Adipocyte (in vitro differentiated cells): ENCODE measurements at places on chromosomes 13 and 19.

DNA sequence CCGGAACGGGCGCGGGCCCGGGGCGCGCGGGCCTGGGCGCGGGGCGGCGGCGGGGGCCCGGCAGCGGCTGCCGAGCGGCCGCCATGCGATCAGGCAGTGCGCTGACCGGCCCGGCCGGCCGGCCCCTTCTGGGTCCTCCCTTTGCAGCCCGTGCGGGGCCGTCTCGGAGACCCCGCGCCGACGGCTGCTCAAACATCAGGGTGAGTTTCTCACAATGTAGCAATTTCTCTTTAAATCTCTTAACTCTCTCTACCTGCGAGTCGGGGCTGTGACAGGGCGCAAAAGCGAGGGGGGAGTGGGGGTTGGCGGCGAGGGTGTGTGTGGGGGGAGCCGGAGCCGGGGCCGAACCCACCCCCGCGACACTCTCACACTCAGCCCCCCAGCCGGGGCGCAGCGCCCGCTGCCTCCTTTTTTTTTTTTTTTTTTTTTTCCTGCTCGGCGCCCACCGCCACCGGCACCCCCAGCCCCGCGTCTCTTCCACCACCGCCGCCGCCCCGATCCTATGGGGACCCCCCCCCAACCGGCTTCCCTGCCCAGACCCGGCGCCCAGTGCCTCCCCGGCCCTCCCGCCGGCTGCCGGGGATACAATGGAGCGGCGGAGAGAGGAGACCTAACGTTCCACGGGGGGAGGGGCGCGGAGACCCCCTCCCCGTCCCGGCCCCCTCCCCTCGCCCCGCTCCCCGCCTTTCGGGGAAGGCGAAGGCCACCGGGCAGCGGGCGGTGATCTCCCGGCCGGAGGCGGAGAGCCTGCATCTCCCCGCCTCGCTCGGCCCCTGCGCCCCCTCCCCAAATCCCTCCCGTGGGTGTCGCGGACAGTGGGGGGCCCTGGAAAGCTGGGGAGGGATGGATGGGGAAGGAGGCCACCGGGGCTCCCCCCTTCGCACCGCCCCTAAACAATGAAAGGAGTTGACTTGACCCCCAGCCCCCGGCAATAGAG is at the start of gene BICRA:
Gene BICRA, plus strand, starts transcription at position 166 of the 937 bp plus-strand sequence. CDS start 64,441 bp downstream, outside the sequence.
- peak; percentile 89 for DNase-seq

GRCh38 chr19:16891696-16892382 is 3.0 kb downstream of the F2RL3 start:
- DNase-seq: no peak

GRCh38 chr13:112984954-112985802 is 16.2 kb downstream of the MCF2L start:
- no peak for DNase-seq

DNA sequence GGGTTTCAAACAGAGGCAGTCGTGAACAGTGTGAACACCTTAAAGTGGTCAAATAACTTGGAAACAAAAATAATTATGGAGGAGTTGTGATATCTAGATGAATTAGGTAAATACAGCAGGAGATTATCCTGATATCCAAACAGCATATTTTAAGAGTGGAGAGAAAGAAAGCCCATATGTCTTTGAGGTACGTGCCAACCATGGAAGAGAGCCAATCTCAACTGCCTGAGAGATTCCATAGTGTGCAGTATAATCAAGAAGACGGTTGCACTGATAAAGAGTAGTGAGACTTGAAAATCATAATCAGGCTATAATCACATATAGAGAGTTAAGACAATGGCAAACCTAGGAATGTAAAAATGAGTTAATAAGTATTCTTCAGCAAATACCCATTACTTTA is 472.8 kb upstream of the SLITRK5 start:
- no peak for DNase-seq

DNA sequence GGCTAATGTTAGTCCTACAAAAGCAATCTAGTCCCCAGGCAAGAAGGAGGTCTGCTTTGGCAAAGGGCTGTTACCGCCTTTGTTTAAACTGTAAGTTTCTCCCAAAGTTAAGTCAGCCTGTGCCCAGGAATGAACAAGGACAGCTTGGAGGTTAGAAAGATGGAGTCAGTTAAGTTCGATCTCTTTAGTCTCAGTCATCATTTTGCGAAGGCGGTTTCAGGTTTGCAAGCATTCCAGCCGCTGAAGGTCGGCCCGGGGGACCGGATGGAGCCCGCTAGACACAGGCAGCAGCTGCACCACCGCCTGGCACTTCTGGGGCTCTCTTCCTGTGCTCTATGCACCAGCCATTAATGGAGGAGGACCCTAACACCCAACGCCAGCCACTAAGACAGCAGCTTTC is 91.3 kb downstream of the STK24 start:
- DNase-seq: no peak

GRCh38 chr13:100666124-100666523 is 8.5 kb downstream of the TMTC4 start:
- peak; percentile 14 for DNase-seq

DNA sequence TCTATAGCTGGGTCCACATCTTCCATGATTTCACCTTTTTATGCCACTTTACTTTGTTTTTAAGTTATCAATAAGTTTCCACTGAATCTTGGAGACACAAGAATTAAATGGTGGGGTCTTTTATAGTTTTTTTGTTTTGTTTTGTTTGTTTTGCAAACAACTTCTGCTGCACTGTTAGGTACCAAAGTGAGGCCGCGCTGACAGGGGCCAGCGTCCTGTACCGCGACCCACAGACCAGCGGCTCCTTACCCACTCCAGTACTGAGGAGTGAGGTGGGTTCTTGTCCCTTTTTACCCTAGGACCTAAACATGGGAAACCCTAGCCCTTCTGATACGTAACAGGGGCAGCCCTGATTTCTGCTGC is 75.8 kb upstream of the MCF2L start:
- no peak for DNase-seq

- DNase-seq: peak; percentile 43
Observed at GRCh38 chr19:57096685-57097361, 23.0 kb upstream of the USP29 start.

DNA sequence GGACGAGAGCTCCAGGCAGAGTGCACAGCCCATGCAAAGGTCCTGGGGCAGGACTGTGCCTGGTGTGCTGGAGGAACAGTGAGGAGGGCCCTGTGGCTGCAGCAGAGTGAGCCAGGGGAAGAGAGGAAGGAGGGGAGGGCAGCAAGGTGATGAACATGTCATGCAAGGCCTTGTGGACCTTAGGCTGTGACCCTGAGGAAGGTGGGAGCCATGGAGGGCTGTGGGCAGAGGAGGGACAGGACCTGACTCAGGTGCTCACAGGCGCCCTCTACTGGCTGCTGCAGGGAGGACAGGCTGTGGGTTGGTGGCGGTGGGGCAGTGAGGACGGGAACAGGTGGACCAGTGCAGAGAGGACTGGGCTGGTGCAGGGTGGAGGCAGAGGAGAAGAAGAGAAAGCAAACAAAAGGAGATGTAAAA is 170.3 kb downstream of the PTPRS start:
- DNase-seq: no peak

GRCh38 chr13:24161010-24161775 is 673 bp downstream of the SPATA13 start:
- peak; percentile 63 for DNase-seq

- peak; percentile 27 for DNase-seq
Observed at GRCh38 chr13:41706152-41706551, 248.8 kb downstream of the RGCC start.

DNA sequence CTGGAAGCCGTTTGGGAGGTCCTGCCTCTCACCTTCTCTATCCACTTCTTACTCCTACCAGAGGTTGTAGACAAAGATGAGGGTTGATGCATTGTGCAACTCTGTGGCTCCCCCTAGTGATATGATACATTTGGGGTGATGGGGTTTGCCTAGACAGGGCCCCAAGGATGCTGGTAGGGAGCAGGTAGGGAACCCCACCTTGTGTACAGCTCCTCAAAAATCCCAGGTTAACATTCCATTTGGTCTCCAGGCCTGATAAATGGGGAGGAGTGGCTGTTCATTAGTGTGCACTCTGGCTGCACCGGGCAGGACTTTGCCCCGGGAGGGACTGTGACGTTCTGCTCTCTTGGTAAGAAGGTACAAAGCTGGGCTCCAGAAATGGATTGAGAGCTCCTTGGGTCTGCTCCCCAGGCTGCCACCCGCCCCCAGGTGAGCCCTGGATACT is 19.2 kb downstream of the SIGLEC8 start:
- DNase-seq: peak; percentile 33

DNA sequence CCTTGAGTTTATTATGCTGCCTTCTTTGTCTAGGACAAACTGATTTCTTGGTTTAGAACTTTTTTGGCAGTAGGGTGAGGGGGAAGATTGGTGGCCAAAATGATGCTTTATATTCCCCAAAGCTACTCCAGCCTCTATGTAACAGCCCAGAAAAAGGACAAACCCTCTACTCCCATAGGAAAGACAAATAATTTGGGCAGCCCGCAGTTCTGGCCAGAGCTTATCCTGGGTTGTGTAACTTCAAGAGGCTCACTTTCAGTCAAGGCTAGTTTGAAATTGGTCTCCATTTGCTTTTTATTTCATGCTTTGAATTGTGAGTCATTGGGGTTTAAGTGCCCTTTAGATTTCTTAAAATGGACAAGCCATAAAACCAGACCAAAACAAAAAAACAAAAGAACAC is 142.3 kb downstream of the OLFM4 start:
- DNase-seq: no peak

DNA sequence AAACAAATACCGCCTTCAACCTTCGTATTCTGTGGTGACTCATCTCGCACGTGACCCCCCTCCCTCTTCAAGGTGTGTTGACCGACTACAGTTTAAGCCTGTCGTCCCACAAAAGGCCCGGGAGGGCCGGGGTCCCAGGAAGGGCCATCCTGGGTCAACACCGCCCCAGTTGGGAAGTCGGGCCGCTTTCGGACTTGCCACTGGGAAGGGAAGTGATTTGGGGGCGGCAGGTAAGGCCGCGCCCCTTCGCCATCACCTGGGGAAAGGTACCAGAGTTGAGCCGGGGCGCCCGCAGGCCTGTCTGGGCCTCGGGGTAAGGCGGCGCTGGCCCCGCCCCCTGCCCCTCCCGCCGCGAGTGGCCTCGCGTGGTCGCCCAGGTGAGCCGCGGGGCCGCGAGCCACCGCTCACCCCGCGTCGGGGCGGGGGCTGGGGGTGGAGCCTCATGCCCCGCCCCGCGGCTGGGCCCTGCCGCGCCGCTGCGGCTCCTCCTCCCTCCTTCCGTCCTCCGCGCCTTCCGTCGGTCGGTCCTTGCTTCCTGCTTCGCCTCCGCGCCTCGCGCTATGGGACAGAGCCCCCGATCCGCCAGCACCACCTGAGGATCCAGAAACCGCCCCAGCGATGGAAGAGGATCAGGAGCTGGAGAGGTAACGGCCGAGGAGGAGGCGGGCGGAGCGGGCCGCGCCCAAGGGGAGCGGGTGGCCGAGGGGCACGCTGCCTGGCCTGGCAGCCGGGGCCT is at the start of gene POLR1D:
Gene POLR1D, plus strand, starts transcription at position 527 of the 736 bp plus-strand sequence. Its CDS starts 92 bp downstream, at position 619.
- DNase-seq: peak; percentile 92

- DNase-seq: no peak
Observed at GRCh38 chr13:111923991-111924677, 142.8 kb upstream of the SOX1 start.

GRCh38 chr19:51702825-51703574 is 9.9 kb downstream of the SPACA6 start:
- DNase-seq: no peak

DNA sequence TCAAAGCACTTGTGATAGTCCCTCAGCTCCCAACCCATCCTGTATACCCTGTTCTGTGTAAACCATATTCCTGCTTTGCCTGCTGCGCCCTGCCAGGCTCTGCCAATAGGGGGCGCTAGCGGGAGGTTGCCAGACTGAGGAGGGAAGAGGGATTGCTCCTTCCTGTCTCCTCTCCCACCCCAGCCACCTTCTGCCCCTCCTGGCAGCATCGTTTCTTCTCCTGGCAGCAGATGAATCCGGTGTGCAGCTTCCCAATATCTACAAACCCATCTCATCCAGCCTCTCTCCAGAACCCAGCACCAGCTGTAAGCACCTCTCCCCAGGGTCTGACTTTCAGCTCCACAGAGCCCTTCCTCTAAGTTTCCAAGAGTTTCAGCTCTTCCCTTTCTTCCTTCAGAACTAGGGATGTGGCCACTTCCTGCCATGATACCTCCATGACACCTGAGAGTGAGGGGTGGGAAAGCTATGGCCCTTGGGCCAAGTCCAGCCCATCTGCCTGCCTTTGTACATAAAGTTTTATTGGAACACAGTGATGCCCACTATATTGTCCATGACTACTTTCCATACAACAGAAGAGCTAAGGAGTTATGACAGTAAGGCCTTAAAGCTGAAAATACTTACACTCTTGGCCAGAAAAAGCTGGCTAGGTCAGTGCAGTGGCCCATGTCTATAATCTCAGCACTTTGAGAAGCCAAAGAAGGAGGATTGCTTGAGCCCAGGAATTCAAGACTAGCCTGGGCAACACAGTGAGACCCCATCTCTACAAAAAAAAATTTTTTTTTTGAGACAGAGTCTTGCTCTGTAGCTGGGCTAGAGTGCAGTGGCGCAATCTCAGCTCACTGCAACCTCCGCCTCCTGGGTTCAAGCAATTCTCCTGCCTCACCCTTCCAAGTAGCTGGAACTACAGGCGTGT is 34.5 kb upstream of the ATP1A3 start:
- DNase-seq: no peak

- DNase-seq: peak; percentile 33
Observed at GRCh38 chr19:2952953-2953481, 8.2 kb upstream of the ZNF77 start.

DNA sequence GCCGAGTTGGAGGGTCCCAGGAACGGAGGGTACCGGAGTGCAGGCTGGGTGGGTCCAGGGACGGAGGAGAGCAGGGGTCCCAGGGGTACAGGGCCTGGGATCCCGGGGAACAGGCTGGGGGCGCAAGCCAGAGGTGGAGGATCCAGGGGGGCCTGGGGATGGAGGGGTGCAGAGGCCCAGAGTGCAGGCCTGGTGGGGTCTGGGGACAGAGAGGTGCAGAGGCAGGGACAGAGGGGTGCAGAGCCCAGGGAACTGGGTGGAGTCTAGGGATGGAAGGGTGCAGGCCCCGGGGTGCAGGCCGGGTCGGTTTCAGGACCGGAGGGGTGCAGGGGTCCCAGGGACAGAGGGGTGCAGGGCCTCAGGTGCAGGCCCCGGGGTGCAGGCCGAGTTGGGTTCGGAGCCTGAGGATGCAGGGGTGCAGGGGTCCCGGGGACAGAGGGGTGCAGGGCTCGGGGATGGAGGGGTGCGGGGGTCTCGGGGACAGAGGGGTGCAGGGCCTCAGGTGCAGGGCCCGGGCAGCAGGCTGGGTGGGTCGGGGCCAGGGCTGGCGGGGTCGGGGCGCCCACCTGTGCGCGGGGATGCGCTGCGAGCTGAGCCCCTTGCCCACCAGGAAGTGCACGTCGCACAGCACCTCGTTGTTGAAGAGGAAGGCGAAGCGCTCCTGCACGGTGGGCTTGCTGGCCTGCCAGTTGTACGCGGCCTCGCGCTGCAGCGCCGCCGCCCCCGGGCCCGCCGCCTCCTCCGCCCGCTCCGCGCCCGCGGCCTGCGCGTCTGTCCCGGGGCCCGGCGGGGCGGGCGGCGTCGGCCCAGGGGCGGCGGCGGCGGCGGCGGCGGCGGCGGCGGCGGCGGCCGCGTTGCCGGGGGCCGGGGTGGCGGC is 545 bp downstream of the BTBD2 start:
- DNase-seq: peak; percentile 63

DNA sequence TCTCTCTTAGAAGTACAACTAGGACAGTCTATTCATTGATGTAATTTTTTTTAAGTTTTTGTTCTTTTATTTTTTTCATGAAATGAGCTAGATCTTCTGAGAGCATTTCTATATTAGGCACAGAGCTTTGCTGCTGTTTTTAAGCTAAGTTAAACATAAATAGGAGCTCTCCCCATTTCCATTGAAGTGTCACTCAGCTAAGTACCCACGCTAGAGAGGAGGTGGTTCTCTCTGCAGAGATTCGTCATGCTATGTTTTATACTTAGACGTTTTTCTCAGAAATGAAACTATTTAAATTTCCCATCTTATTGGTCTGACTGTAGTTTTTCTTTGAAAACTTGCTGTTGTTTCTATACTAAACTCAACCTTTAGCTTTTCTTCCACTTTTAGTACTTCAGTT is 271.5 kb downstream of the PCDH9 start:
- DNase-seq: no peak
